ENCODE measurements at places on chromosomes 5 and 9. TPM values are rescaled to one million over a fixed set of nuclear protein-coding genes. Genes with fewer than 3 reads are reported as not detected.

LPAR1 gene
- 450 TPM for total RNA-seq

GABRG2 gene
- under 0.01 TPM for total RNA-seq

DRD1 gene
- total RNA-seq: not detected

SUSD3 gene
- total RNA-seq: 0.94 TPM

SLC45A2 gene
- under 0.01 TPM for total RNA-seq

NUTM2G gene
- not detected for total RNA-seq

PAPPA gene
- total RNA-seq: 23.4 TPM

LTC4S gene
- 1.3 TPM for total RNA-seq

BAAT gene
- not detected for total RNA-seq

CD14 gene
- 0.32 TPM for total RNA-seq

CCDC112 gene
- total RNA-seq: 6.0 TPM

ST8SIA4 gene
- 0.09 TPM for total RNA-seq

FGF10 gene
- total RNA-seq: 0.79 TPM

TAF1L gene
- total RNA-seq: under 0.01 TPM

OR1J2 gene
- not detected for total RNA-seq

IRX1 gene
- 0.09 TPM for total RNA-seq

CDH9 gene
- total RNA-seq: not detected

SLC34A3 gene
- total RNA-seq: not detected

SPAAR gene
- total RNA-seq: 0.17 TPM

NPM1 gene
- total RNA-seq: 1,530 TPM

ARHGEF39 gene
- total RNA-seq: 0.32 TPM

ANKRD55 gene
- total RNA-seq: not detected

CBY3 gene
- total RNA-seq: 0.16 TPM

GPRIN1 gene
- 3.2 TPM for total RNA-seq

SPINK6 gene
- total RNA-seq: not detected

CDKN2A gene
- total RNA-seq: 28.2 TPM

BTNL8 gene
- total RNA-seq: not detected

All from bronchial smooth muscle cell (primary cell).